ENCODE measurements at places on chromosomes 1 and 21.

DNA sequence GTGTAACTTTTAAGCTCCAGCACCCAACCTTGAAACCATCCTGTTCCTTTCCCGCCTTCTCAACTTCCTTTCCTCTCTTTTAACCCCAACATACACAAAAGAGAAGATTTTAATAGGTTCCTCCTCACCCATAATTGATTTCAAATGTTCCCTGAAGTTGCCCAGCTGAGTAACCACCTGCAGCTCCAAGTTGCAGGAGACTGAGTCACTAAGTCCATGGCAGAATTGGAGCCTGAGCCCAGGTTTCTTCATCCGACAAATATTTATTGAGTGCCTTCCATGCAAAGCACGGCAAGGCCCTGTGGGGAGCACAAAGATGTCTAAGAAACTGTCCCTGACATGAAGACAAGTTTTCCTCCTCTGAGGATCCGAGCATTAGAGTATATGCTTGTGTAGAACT, 97.7 kb downstream of the PAPPA2 start:
- DNase-seq: no peak

DNA sequence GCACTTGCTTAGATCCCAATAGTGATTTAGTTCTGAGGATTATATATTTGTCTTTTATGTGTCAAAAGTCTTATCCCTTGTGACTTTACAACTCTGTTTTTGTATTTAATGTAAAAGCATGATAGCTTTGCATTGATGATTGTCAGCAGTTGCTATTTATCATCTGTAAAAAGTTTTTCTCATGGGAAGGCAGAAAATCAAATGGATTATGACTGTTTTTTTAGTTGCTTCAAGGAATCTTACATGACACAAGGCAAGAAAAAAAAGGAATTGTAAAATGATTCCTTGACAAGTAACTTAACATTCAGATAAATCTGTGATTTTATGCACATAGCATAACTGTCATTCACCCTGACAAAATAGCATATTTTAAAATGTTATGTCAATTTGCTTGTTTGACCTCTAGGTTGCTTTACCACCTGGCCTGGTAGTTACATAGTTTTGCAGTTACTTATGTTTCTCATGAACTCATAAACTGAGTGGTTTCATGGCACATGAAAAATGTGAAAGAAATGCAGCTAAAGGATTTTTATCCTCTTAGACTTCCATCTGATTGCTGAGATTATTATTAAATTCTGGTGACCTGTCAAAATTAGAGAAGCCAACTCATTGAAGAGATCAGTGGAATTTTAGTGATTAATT, 622.6 kb downstream of the ADGRL2 start:
- no peak for DNase-seq

- no peak for DNase-seq
These were observed 73.4 kb downstream of the ITPKB start for GRCh38 chr1:226665505-226666163.

DNA sequence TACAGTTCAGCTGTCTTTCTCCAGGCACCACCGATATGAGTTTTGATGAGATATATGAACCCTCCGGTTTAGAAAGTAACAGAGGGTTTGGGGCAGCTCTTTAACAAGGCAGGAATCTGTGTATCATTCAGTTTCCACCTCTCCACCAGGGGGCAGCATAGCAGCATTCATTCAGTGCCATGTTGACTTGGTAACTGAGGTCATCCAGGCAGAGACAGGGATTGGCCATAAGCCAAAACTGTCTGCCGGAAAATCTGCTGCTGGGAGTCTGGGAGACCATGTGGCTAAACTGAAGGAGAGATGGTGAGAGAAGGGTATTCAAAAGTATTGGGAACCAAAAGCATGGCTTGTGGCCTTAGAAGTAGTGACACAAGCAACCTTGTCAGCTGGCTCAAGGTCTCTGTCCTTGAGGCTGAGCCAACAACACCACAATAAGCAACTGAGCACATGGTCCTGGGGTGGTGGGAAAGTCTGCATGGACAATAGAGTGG, 98.5 kb downstream of the LMX1A start:
- DNase-seq: peak; percentile 20

GRCh38 chr1:24289937-24290595, 29.1 kb upstream of the GRHL3 start:
- peak; percentile 73 for DNase-seq

GRCh38 chr1:190373705-190374336, 103.8 kb downstream of the BRINP3 start:
- no peak for DNase-seq

GRCh38 chr1:84603223-84603622, 29.0 kb upstream of the CTBS start:
- DNase-seq: no peak

DNA sequence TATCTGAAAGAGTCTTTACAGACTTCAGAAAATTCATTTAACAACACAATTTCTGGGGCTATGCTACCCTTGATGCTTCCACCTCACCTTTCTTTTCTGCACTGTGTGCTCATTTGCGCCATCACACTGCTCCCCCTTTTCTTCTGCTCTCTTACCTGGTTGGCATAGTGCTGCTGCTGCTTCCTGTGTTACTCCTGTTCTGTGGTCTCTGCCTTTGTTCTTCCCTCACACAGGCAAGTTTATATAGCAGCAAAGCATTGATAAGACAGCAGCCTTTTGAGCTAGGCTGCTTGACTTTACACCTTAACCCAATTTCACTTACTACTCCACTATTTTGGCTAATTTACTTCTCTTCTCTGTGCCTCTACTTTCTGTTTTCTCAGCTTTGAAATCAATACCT, 18.3 kb downstream of the SGIP1 start:
- DNase-seq: no peak

- DNase-seq: no peak
These were observed 33.0 kb downstream of the CACHD1 start for GRCh38 chr1:64502931-64503330.

DNA sequence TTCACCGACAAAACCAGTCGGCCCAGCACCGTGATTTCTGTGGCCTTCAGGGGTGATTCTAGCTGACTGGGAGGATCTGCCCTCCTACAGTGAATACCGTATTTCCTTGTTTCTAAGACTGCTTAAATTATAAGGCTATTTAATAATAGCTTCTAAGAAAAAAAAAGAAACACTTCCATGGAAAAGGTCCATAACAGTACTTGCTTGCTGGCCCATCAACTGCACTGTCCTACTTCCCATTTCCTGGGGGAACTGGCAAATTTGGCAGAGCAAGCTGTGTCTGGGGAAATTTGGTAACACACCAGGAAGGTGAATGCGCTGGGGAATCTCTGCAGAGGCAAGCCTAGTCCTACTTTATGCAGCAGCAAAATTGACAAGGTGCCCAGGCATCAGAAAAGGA, 214.0 kb downstream of the ZNF326 start:
- no peak for DNase-seq

DNA sequence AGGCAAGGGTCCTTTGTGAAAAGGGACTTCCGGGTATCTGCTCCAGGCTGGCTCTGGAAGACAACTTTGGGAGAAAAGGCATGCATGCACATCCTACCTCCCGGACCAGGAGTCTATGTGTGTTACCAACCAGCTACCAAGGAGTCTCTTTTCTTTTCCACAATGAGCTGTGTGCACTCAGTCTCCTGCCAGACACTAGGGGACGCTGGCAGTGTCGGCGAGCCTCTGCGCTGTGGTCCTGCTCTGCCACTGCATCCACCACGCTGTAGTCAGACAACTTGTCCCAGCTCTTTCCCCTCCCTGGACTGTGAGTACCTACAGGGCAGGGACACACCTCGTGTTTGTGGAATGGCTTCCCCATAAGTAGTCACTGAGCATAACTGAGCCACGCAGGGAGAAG, 5.1 kb upstream of the SSR2 start:
- no peak for DNase-seq

GRCh38 chr1:43238085-43238484, 31.7 kb upstream of the TMEM125 start:
- DNase-seq: peak; percentile 61

DNA sequence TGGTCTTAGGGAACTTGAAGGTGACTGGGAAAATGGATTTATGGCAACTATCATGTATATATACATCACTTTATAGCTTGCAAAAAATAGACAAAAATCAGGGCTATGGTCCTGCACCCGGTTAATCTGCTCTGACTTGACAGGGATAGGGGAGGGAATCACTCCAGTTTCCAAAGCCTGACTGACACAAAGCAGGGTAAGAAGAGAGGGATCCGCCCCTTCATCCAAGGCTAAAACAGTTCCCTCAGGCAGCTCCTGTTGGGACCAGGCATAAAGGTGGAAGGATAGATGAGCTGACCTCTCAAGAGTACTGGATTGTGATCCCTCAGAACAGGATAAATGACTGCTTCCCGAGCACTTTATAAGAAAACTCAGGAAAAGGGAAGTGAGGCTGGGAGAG, 1.4 kb downstream of the PBXIP1 start:
- DNase-seq: no peak

DNA sequence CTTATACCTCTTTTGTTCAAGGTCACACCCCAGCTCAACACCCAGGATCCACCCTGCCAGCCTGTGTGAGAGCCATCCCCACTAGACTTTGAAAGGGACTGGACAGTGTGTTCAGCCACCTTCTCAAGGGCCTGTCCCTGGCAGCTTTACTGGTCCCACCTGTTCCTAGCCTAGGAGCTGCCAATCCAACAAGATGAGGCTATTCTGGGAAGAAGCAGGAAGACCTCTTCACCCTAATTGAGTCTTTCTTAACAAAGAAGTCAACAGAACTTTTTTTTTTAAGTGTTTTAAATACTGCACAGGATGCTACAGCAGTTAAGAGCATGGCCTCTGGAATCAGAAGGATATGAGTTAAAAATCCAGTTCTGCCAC, 95.8 kb upstream of the HOOK1 start:
- no peak for DNase-seq

- DNase-seq: no peak
These were observed 106.6 kb downstream of the NPHP4 start for GRCh38 chr1:5885471-5886139.

DNA sequence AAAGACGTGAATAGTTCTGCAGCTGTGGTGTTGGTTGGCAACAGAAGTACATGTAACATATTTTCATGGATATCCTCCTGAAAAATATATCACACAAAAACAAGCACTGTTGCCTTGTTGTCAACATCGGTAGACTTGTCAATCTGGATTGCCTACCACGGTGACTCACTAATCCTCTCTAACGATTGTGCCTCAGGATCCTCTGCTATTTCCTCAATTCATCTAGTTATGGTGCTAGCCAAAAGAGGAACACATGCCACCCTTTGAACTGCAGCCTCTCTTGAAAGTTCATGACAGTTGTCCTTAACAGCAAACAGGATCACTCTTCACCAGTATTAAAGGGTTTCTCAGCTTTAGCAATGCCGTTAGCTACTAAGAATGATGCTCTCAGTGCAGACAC, 25.7 kb downstream of the RASAL2 start:
- no peak for DNase-seq

DNA sequence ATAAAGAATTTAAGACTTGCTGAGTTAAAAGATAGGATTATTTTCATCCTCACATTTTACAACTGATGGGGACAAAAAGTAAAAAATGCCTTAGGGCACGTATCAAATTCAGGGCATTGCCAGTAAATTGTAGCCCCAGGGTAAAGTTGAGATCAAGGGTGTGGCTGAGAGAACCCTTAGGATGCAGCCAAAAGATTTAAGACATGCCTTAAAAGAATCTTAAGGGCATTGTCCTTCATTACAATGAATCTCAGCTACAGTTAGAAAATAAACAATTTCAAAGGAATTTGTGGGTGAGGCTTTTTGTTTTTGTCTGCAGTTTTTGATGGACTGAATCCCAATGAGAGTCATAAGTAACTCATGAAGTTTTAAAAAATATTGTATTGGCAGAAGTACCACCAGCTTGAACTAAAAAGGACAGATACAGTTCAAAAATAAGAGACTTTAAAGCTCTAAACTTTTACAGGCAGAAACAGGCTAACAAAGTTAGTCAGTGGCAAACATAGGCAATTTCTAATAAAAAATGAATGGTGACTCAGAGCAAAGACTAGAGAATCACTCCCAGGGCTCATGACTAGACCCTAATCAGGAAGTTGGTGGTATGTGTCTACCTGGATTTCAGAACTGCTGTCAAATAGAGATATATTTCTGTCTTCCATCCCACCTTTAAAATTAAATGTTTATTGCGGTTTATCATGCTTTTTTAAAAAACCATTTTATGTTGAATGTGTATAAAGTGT, 165.1 kb upstream of the SNX7 start:
- DNase-seq: no peak

GRCh38 chr1:197327776-197328364, 59.8 kb downstream of the CRB1 start:
- peak; percentile 12 for DNase-seq

- no peak for DNase-seq
These were observed 455.2 kb upstream of the RUNX1 start for GRCh38 chr21:35504277-35504676.

- no peak for DNase-seq
These were observed 140.1 kb downstream of the TGFBR3 start for GRCh38 chr1:91745640-91746373.

- no peak for DNase-seq
These were observed 293.2 kb downstream of the DUSP10 start for GRCh38 chr1:221448585-221449175.

- no peak for DNase-seq
These were observed 5.7 kb downstream of the GRHL3 start for GRCh38 chr1:24324903-24325302.

- no peak for DNase-seq
These were observed 140.9 kb downstream of the KCNT2 start for GRCh38 chr1:196467230-196467925.

GRCh38 chr1:221117548-221117951, 238.3 kb downstream of the HLX start:
- DNase-seq: no peak

DNA sequence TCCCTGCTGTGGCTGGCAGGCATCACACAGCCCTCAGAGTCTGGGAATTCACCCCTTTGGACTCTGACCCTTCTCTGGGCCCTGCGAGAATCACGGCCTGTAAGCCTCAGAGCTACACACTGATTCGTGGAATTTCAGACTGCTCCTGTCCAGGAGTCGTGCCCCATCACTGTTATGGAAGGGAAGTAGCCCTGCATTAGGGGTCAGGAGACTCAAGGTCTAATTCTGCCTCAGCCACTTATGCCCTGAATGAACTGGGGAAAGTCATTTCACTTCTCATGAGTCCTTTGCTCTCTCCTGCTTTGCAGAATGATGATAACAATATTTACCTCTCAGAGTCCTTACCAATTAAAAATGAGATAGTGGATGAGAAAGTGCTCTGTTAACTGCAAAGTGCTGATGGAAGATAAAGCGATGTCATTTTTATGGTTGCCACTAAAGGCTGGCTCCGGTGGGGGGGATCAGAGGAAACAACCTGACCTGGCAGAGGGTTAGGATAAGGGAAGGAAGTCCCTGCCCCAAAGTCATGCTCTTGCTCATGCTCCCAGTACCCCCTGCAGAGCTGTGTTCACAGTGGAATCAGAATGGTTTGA, 148.6 kb upstream of the CD34 start:
- no peak for DNase-seq

- DNase-seq: no peak
These were observed 3.7 kb upstream of the FABP3 start for GRCh38 chr1:31376375-31377134.

GRCh38 chr1:230267338-230268065, 158.6 kb downstream of the PGBD5 start:
- no peak for DNase-seq

DNA sequence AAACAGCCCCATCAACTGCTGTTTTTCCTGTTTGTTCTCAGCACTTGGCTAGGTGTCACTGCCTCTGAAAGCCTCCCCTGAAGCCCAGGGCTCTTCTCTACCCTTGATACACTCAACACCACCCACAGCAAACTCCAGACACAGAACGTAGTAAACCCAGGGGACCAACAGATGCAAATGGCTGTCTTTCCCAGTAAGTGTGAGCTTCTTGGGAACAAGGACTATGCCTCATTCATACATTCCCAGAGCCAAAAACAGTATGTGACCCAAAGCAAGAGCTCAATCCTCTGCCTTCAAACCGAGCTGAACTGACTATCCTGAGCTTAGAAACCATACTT, 4.4 kb downstream of the LBR start:
- no peak for DNase-seq

Data from LoVo (cell line).